ENCODE measurements at places on chromosomes 13 and 19.

GRCh38 chr13:102999499-102999898 lies 66.7 kb downstream of the SLC10A2 start:
- DNase-seq = no peak

DNA sequence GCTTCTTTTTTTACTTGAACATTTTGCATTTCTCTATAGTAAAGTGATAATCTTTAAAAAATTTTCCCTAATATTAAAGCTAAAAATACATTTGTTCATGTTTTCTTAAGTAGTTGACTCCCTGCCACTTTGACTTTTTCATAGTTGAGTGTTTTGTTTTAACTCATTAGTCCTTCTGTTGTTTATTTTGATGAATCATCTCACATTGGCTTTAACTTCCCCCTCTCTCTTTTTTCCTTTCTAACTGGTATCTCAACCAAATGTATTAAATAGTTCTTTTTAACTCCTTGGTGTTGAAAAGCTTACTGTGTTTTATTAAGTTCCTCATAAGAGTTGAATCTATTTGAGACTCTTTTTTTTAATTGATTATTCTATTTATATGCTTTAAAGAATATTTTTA lies 2.8 kb downstream of the TNFSF13B start:
- no peak for DNase-seq

- no peak for DNase-seq
Observed at GRCh38 chr13:32426191-32426989, 1.5 kb downstream of the N4BP2L1 start.

DNA sequence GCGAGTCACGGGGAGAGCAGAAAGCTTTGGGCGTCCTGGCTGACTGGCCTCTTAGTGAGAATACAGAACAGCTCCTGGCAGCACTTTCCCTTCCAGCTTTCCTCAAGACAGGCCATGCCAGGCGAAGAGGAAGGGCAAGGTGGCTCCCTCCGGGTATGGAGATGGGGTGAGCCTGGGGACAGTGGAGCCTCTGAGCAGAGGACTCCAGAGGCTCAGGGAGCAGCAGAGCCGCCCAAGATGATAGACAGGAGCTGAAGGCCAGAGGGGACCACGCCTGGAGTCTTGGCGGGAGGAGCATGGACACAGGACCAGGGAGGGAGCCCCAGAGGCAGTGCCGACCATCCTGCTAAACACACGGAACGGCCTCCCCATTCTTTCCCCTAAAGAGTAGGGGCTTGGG lies 229.1 kb downstream of the TM9SF2 start:
- DNase-seq = no peak

DNA sequence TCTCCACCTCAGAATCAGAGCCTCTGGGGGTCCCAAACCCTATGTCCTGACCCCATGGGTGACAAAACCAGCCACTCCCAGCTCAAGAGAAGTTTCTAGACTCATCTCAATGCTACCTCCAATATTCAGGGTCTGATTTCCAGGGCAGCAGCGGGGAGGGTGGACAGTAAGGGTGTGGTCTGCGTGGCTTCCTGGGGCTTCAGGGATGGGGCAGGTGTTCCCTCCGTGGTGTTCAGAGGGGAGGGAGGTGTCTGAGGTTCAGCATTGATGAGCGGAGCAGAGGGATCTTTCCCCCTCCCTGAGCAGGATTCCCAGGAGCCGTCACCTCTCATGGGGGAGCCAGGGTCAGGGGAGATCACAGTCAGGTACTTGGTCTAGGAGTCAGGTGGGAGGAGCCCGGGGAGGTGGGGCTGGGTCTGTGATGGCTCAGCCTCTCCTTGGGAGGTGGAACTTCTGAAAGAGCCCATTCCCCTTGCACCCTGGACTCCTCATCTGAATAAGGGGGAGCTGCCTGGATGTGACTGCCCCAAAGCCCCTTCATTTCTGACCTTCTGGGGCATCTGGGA lies 2.9 kb downstream of the LILRA2 start:
- no peak for DNase-seq

- DNase-seq = no peak
Observed at GRCh38 chr19:8335343-8336071, 7.6 kb downstream of the KANK3 start.

DNA sequence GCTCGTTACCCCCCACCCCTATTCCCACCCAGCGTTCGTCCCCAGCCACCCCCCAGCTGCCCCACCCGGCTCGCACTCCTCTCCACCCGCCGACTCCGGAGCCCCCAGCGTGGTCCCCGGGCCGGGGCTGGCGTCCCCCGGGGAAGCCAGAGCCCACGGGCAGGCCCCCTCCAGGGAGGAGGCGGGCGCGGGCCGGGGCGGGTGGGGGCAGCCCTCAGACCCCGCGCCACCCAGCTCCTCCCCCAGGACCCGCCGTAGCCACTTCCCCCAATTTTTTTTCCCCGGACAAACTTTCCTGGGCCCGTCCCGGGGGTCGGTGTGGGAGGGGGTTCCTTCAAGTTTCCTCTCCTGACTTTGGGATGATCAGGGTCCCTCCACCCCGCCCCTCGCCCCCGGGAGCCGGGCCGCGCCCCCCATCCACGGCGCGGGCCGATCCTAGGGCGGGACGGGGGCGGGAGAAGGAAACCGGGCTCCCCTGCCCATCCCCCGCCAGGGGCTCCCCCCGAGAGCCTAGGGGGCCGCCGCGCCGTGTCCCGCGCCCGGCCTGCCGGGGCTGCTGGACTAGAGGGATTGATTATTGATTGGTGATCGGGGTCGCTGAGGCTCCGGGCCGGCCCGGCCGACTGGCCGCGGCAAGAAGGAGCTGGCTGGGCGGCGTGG lies 927 bp upstream of the TSHZ3 start:
- DNase-seq = no peak

- DNase-seq = peak; percentile 54
Observed at GRCh38 chr19:48330012-48330681, 4.8 kb downstream of the EMP3 start.

GRCh38 chr19:15264061-15264932 lies 32.0 kb upstream of the EPHX3 start:
- DNase-seq = peak; percentile 55
